ENCODE measurements at places on chromosomes 11 and 22. TPM values are rescaled to one million over a fixed set of nuclear protein-coding genes. Genes with fewer than 3 reads are reported as not detected.

Gene OR8D4
- polyA plus RNA-seq, result not detected

Gene CLCF1
- polyA plus RNA-seq, result 4.5 TPM

Gene MUC2
- polyA plus RNA-seq, result not detected

GRCh38 chr22:24580276-24580675 is 12.6 kb downstream of the LRRC75B start:
- DNase-seq, result no peak

DNA sequence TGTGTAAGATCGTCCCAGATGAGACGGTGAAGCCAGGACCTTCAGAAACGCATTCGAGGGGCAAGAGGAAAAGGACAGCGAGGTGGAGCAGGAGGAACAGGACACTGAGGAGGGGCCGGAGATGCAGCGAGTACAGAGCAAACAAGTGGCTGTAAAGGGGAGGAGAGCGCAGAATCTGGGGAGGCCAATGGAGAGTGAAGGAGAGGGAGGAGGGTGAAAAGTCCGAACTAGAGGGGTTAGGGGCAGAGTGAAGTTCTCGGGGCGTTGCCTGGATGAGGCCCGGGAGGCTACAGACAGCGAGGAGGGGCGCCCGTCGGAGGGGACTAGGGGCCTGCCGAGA is 8.8 kb upstream of the PPIL2 start:
- no peak for DNase-seq

DNA sequence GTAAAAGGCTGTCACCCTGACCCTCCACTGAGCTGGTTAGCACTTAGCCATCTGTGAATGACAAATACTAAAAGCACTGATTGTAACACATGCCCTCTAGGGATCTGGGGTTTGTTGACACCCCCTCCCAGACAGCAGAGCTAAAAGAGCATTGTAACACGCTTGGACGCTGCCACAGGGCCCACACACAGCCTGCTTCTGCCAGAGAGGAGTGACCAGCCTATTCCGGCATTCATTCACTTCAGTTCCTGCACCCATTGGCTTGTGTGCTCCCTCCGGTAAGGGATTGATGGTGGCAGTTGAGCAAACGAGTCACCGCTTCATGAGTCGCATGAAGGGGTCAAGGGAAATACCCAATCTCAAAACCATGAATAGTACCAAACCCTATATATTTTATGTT is 15.8 kb downstream of the OR10D3 start:
- no peak for DNase-seq

DNA sequence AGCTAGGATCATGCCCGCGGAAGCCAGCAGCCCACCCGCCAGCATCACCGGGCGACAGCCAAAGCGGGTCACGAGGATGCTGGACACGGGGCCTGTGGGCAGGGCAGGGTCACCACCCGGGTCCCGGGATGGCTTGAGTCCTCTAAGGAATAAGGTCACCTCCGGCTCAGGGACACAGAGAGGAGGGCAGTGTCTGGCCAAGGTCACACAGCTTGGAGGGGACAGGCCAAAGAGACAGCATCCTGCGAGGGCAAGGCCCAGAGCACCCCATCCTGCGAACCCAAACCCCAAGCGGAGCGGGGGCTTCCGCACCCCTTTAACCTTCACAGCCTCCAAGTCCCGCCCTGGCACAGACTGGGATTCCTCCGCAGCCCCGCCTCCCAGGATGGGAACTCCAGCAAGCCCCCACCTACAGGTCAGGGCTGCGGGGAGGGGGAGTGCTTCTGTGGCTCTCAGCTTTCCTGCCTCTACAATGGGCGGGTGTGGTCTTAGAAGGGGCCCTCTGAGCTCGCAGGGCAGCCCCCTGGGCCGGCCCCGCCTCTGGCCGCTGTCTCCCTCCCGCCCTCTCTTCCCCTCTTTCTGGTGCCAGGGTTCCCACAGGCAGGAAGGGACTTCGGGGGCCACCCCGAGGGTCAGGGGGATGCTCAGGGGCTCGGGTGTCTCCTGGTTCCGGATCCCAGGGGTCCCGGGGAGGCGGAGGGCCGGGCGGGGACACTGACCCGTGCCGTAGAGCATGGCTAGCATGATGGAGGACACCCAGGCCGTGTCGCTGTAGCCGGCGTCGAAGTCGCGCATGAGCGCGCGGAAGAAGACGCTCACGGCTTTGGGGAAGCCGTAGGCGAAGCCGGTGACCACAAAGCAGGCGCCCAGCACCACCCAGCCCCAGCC is 1.8 kb downstream of the SLC16A8 start:
- DNase-seq, result no peak

DNA sequence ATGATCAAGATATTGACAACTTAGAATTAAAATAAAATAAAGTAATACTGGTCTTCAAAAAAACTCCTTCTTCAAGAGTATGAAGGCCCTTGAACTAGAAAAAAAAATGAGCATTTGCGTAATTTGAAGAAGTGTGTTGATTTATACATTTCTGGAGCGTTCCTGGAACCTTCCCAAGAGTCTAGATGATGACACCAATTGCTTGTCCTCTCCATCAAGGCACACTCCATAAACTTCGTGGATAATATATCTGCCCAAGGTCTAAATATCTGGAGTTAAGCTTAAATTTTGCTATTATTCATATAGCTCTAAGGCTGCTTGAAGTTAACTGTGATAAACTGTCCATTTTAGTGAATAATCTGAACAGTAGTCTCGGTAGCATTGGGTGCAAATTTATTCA is 361.3 kb upstream of the CNTN5 start:
- no peak for DNase-seq
